ELF-1 (cell line): ENCODE measurements at places on chromosomes 5 and 9.

DNA sequence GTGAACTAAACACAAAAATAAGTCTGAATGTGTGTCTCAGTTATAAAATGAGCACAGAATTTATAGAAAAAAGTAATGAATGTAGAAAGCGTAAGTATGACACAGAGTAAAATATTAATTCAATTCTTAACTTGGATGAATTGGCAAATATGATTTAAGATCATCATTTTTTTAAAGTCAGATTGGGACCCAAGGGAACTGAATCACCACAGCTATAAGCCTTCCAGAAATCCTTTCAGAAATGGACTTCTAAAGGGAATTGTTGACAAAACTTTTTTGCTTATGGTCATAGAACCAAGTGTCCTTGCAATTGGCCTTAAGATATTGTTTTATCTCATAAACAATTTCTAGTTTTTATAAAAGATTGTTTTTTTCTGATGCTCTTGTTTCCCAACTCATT lies 495.1 kb upstream of the DAB2 start:
- no peak for DNase-seq

GRCh38 chr5:117690612-117691011 lies 1116.0 kb upstream of the SEMA6A start:
- no peak for DNase-seq

DNA sequence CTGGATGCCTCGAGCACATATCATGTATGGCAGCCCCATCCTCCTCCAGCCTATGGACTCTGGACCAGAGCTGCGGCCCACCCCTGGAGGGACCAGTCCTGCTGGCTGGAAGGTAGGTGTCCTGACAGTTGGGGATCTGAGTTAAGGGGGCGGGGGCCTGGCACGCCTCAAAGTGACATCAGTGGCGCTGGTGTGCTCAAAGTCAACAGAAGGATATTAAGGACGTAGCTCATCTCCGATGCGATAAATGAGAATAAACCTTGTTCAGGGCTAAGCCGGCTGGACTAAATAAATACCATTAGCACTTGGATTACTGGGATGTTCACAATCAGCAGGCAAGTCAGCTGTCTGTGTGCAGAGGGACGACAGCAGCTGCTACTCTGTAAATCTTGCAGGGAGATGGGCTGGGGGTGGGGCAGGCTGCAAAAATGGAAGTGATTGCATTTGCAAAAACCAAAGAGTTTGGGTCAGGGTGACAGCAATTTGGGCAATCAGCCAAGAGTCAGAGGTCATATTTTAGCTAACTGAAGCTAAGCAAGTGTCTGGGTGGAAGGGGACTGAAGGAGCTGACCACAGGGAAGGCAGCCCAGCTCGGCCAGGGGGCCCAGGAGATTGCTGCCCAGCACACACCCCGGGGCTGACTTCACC lies 80.0 kb upstream of the LRRTM2 start:
- no peak for DNase-seq

GRCh38 chr9:2478421-2478820 lies 143.2 kb upstream of the VLDLR start:
- DNase-seq, result no peak

DNA sequence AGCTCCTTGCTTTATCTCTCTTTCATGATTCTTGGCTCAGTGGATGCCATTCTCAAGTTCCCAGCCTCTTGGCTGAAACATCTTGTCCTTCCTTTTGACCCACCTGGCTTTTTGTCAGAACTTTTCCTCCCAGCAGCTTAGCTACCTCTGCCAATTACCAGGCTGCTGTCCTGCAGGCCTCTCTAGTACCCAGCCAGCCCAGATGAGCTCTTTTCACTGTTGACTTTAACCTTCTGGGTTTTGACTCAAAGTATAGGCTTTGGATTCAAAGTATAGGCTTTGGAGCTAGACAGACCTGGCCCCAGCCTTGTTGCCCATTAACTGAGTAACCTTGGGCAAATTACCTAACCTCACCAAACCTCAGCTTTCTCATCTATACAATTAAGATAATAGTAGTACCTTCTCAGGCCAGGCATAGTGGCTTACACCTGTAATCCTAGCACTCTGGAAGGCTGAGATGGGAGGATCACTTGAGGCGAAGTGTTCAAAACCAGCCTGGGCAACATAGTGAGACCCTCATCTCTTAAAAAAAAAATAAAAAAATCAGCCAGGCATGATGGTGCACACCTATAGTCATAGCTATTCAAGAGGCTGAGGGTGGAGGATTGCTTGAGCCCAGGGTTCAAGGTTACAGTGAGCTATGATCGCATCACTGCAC lies 6.6 kb upstream of the TMEFF1 start:
- no peak for DNase-seq

DNA sequence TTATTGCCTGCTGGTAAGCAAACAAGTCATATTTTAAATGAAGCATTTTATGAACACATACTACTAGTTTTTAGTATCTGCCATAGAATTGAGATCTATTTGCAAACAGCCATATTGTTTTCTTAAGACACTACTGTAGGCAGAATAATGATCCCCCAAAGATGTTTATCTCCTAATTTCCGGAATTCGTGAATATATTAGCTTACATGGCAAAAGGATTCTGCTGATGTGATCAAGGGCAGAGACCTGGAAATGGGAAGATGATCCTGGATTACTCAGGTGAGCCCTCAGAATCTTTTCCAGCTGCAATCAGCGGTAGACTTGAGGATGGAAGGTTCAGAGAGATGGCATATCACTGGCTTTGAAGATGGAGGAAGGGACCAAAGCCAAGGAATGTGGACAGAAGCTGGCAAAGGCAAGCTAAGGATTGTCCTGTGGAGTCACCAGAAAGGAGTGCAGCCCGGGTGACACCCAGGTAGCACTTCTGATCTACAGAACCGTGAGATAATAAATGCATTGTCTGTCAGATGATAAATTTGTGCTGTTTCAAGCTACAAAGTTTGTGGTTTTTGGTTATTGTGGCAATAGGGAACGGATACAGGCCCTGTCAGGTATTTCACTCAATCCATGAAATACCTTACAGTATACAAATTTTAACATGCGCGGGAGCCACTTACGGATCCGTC lies 1.0 kb upstream of the ERCC6L2 start:
- DNase-seq, result peak; percentile 39

DNA sequence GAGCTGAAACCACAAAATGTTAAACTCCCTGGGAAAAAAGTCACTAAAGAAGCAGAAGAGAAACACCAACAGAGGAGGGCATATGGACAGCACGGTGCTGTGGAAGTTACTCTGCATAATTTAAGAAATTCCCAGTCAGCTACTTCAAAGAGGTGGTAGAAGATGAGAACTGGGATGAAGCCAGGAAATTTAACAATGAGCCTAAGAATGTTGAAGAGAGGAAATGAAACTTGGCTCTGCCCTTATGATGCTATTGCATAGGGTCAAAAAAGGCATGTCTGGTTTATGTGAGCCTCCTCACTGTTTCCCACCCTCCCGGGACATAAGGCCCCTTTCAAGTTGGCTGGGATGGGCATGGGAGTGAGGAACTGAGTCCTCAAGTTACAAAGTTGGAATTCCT lies 25.4 kb upstream of the SNX18 start:
- DNase-seq, result no peak

DNA sequence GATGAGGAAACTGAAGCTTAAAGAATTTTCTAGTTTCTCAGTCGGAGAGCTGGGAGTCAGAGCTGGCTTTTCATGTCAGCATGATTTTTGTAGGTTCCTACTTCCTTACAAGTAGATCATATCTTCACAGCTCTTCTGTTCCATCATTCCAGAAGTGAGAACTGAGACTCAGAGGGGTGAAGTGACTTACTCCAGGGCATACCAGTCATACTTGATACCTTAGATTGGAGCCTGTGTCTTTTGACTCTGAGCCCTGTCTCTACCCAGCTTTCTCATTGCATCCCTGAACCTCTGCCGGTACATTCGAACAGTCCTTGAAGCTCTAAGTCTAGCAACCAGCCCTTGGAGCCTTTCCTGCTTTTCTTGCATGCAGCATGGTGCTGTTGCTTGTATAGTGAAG lies 53.3 kb downstream of the MCCC2 start:
- DNase-seq, result no peak
